ENCODE measurements at places on chromosomes 11 and 22. TPM values are rescaled to one million over a fixed set of nuclear protein-coding genes. Genes with fewer than 3 reads are reported as not detected.

GRCh38 chr11:16357775-16358174 is 1.4 kb upstream of the SOX6 start:
- DNase-seq, result no peak

DNA sequence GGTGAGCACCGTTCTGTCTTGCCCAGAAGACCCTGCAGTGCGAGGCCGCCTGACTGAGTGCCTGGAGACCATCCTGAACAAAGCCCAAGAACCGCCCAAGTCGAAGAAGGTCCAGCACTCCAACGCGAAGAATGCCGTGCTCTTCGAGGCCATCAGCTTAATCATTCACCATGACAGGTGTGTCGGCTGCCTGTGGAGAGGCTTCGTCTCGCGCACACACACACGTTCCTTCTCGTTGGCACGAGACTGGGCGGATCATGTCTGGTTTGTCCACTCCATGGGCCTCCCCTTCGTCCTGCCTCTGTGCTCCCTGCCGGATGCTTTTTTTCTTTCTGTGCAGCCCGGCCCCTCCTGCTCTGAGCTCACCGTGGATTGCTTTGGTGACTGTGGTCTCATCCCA is 51.1 kb downstream of the MUC6 start:
- DNase-seq, result no peak

GRCh38 chr11:16086229-16086819 is 270.0 kb downstream of the SOX6 start:
- DNase-seq, result no peak

GRCh38 chr11:32029721-32030120 is 61.2 kb upstream of the RCN1 start:
- no peak for DNase-seq

Gene CRYBB3
- 0.43 TPM for total RNA-seq

GRCh38 chr22:46150655-46151477 is 540 bp downstream of the PPARA start:
- no peak for DNase-seq

- peak; percentile 18 for DNase-seq
Measured at GRCh38 chr11:66317723-66318599, 1.1 kb upstream of the CD248 start.

Gene RASL10A
- 0.12 TPM for total RNA-seq

Measured in epithelial cell of proximal tubule (primary cell).